Foreskin fibroblast (primary cell): ENCODE measurements at places on chromosomes 2 and 18.
A peak's percentile ranks its signal among the peaks of the same experiment; 100 is the strongest.

GRCh38 chr2:38791744-38792143, 13.7 kb downstream of the GEMIN6 start:
- no peak for DNase-seq

DNA sequence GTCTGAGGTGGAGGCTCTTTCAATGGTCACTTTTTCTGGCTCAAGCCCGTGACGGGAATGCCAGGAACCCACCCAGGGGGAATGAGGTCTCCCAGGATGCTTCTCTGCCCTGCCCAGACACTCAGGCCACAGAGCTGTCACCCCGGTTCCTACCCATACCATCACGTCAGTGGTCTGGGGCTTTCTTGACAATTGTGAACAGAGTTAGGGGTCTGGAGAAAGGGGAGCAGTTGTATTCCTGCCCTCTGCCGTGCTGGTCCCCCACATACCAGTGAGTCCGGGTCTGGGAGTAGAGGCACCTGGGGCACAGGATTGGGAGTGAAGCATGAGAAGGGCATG, 97.2 kb downstream of the B3GNT2 start:
- no peak for DNase-seq

DNA sequence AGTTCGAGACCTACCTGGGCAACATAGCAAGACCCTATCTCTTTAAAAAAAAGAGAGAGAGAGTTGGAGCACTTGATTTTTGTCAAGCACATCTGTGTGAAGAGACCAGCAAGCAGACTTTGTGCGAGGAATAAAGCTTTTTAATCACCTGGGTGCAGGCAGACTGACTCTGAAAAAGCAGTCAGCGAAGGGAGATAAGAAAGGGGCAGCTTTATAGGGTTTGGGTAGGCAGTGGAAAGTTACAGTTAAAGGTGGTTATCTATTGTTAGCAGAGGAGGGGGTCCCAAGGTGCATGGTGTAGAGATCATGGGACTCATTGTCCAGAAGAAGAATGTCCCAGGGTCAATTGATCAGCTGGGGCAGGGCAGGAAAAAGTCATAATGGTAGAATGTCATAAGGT, 34.4 kb downstream of the NCL start:
- no peak for DNase-seq

DNA sequence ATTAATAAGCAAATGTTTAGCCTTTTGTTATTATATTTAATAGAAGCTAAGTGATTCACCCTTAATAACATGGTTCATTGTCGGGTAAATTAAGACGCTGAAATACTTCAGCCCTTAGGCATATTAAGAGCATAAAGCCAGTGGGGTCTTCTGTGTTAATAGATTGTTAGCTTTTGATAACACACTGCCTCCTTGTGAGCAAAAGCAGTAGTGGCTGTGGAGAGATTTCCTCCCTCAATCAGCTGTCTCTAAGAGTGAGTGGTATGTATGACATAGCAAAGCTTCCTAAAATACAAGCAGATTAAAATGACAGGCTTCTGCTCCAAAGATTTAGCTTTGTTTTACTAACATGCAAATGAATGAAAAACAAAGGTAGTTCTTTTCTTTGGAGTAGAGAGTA, 143.7 kb upstream of the SYT4 start:
- DNase-seq, result no peak

DNA sequence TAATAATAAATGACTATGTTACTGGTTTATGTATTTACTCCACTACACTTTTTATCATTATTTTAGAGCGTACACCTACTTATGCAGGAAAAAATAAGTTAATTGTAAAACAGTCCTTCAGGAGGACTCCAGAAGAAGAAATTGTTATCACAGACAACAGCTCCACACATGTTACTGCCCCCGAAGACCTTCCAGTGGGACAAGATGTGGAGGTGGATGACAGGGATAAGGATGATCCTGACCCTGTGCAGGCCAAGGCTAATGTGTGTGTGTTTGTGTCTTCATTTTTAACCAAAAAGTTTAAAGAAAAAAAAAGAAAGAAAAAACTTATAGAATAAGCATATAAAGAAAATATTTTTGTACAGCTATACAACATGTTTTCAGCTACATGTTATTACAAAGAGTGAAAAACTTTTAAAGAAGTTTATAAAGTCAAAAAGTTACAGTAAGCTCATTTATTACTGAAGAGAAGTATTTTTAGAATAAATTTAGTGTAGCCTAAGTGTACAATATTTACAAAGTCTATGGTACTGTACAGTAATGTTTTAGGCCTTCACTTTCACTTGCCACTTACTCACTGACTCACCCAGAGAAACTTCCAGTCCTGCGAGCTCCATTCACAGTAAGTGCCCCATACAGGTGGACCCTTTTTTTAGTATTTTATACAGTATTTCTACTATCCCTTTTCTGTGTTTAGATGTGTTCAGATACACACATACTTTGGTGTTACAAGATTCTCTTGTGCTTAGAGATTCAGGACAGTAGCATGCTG, 7.5 kb downstream of the TGFBRAP1 start:
- peak; percentile 44 for DNase-seq

DNA sequence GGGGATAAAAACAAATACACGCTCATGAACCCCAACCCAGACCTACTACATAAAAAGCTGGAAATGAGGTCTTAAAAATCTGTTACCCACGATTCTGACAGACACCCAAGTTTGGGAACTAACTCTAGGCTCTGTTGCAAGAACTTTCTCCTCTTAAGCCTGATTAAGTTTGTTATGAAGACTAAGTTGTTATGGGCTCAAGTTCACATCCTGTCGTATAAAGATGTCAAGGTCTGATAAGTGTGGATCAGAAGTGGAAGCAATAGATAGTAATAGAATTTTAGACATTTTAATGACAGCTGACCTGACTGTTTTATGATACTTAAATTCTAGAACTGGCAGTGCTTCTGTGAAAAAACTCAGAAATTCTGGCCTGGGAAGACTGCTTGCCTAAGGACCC, 43.2 kb downstream of the LPIN2 start:
- no peak for DNase-seq

- no peak for DNase-seq
Observed at GRCh38 chr2:82656420-82656819, 1802.7 kb downstream of the SUCLG1 start.

DNA sequence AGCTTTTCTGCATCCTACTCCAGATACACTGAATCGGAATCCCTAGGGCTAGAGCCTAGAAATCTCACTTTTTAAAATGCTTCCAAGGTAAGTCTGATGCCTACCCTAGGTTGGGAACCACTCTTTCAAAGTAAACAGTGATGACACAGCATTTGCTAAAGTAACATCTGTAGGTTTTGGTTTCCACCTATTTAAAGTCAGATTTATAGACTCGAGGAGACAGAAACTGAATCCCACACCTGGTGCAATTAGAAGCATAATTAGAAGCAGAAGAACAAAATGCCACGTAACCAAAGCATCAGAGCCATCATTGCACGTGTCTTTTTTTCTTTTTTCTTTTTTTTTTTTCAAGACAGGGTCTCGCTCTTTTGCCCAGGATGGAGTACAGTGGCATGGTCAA, 40.9 kb downstream of the PDK1 start:
- DNase-seq, result no peak

DNA sequence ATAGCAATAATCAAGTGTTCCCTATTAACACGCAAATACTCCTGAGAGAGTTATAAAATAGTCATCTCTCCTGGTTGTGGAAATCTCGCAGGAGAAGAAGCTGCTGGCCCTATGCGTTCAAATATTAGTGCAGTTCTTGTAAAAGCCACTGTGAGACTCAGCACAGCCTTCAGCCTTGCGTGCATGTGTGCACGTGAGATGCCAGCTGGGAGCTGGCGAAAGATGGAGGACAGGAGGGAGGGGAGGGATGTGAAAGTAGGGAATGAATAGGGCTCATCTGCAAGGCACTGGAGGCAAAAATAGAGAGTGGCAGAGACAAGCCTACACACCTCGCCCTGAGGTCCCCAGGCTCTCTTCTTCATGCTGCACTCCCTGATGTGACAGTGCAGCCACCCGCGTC, 126.5 kb downstream of the INO80D start:
- DNase-seq, result no peak

DNA sequence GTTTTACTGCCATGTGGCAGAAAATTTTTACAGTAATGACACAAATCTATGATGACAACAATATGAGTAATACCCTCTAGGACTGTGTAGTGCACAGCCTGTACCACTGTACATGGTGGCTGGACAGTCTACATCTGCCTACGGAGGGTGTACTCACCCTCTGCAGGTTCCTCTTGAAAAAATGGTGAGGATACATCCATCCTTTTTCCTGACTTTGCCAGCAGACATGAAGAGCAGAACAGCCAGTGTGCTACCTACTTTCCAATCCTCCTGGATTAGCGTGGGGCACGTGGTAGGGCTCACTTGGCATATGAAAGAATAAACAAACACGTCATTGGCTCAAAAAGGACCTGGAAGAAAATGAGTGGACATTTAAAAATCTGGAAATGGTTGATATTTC, 62.6 kb downstream of the TRPM8 start:
- peak; percentile 59 for DNase-seq

DNA sequence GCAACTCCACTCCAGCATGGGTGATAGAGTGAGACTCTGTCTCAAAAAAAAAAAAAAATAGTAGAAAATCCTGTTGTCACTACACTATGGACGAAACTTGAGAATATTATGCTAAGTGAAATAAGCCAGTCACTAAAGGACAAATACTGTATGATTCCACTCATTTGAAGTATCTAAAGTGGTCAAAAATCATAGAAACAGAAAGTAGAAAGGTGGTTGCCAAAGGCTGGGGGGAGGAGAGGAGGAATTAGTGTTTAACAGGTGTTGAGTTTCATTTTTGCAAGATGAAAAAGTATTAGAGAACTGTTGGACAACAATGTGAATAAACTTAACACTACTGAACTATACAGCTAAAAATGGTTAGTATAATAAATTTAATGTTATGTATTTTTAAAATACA, 18.8 kb upstream of the RMP24 start:
- no peak for DNase-seq

DNA sequence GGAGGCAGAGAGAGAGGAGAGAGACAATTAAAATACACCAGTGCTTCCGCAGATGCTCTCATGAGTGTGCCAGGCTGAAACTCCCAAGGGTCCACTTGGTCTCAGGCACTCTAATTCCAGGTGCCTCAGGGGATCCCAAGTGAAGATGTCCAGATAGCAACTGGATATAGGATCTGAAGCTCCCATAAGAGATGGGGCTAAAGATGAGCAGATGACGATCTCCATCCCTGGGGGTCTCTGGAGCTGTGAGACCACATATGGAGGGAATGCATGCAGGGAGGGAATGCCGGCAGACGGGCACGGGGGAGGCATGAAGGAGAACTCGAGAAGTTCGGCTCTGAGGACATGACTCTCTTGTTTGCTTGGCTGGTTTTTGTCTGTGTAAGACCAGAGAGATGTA, 223.7 kb upstream of the RAB6C start:
- no peak for DNase-seq

GRCh38 chr2:149050188-149050587, 11.7 kb downstream of the LYPD6B start:
- DNase-seq, result no peak

- DNase-seq, result no peak
Observed at GRCh38 chr18:28439870-28440269, 262.9 kb upstream of the CDH2 start.

DNA sequence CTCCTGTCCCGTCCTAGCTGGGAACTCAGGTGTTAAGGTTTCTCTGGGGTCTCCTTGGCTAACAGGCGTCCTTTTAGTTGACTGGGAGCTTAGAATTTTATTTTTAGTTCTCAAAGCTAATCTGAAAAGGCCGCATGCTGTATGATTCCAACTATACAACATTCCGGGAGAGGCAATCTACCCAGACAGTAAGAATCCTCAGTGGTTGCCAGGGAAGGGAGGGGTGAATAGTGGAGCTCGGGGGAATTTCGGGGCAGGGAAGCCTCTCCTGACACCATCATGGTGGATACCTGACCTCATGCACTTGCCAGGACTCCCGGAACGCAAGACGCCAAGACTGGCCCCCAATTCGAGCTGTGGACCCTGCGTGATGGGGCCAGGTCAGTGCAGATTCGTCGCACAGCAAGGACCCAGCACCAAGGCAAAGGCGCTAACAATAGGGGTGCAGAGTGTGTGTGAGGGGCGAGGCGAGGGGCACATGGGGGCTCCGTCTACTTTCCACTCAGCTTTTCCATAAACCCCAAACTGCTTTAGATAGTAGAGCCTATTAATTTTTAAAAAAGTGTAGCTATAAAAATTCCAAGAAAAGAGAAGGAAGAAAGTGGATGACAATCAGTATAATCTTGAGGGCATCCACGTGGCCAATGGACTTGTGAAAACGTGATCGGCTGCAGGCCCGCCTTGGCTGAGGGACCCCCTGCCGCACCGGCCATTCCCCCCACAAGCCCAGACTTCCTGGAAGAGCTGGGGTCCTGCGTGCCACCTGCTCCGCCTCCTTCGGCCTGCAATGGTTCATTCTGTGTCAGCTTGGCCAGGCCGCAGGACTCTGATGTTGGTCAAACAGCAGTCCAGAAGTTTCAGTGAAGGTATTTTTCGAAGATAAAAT, 17.3 kb downstream of the PDCD1 start:
- no peak for DNase-seq

- DNase-seq, result peak; percentile 39
Observed at GRCh38 chr18:73986711-73987110, 160.9 kb downstream of the FBXO15 start.

DNA sequence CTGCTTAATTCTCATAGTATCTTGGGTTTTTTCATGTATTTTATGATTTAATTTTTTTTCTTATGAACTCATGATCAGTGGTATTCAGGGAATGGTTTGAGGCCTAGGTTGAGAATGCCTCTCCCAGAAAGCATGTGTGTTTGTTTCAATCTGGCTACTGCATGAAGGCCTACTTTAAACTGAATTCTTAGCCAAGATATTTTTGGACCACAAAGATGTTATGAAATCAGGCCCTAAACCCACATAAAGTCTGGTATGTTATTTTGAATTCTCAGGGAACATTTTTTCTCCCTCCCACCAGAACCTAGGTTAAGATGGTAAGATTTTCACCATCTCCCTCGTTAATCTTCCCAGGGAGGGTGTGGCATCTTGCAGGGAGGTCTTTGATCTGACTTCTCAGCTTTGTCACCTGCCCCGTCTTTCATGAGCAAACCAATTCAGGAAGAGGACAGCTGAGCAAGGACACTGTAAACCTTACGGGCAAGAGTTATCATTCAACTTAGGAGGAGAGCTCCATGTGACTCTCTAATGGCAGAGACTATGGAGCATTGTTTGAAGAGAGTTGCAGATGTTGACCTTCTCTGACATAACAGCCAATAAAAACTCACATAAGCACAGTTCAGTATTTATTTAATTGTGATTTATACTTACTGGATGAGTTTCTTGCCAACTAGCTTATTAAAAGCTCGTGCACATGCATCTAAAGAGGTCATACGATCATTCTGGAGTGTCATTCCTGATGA, 21.3 kb upstream of the ACKR3 start:
- DNase-seq, result no peak

GRCh38 chr2:110219496-110220189, 7.3 kb upstream of the MTLN start:
- peak; percentile 68 for DNase-seq

GRCh38 chr2:86078774-86079545, 26.7 kb downstream of the POLR1A start:
- DNase-seq, result no peak

GRCh38 chr2:234146087-234146826, 95.8 kb downstream of the SPP2 start:
- peak; percentile 93 for DNase-seq

- no peak for DNase-seq
Observed at GRCh38 chr2:230043025-230043424, 25.7 kb downstream of the SLC16A14 start.
